ENCODE measurements at places on chromosomes 16 and 17.

DNA sequence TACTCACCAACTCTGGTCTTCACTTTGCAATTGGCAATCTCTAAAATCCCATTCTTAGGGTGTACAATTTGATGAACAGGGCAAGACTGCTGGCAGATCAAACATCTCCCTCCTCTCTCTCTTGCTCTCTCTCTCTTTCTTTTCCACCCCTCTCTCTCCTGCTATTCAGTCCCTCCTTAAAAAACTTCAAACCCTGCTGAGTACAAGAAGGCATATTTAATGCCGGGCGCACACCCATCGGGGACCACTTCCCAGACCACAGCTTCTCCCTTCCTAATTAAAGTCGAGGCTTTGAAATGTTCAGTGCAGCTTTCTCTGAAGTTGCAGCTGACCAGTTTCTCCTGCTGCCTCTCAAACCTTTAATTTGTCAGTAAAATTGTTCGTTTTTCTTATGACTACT lies 185.4 kb upstream of the CDH11 start:
- no peak for DNase-seq

- DNase-seq: no peak
Observed at GRCh38 chr16:1620391-1620790, 8.2 kb downstream of the CRAMP1 start.

GRCh38 chr16:31708348-31708747 lies 165.3 kb upstream of the ZNF267 start:
- DNase-seq: no peak

- no peak for DNase-seq
Observed at GRCh38 chr17:16994631-16995030, 22.7 kb upstream of the TNFRSF13B start.

- no peak for DNase-seq
Observed at GRCh38 chr17:79850571-79851460, 11.6 kb upstream of the CBX4 start.

Measured in stimulated activated CD8-positive, alpha-beta memory T cell treated with anti-CD3 and anti-CD28 coated beads, Interleukin-7, amount 100 ng/mL, for 4 hours (primary cell).